CD4-positive, alpha-beta T cell (primary cell): ENCODE measurements at places on chromosomes 1 and 21.

GRCh38 chr1:74344387-74344786 lies 109.2 kb downstream of the TNNI3K start:
- H3K4me1 ChIP-seq, result no peaks in the 10 kb centered on the region
- no peak overlapping the region for H3K27ac ChIP-seq
- H3K4me3 ChIP-seq, result no peak overlapping the region
- no peaks in the 10 kb centered on the region for H3K27me3 ChIP-seq
- H3K36me3 ChIP-seq, result no peaks in the 10 kb centered on the region
- no peak for DNase-seq

- H3K4me3 ChIP-seq, result no peak overlapping the region
- no peaks in the 10 kb centered on the region for H3K4me1 ChIP-seq
- no peaks in the 10 kb centered on the region for H3K27me3 ChIP-seq
- DNase-seq, result no peak
- H3K27ac ChIP-seq, result no peak overlapping the region
Observed at GRCh38 chr1:119482517-119483425, 24.2 kb upstream of the HSD3B1 start.

GRCh38 chr1:184771190-184771691 lies 16.6 kb upstream of the EDEM3 start:
- H3K4me3 ChIP-seq, result no peak overlapping the region
- DNase-seq, result no peak
- H3K27ac ChIP-seq, result no peak overlapping the region

DNA sequence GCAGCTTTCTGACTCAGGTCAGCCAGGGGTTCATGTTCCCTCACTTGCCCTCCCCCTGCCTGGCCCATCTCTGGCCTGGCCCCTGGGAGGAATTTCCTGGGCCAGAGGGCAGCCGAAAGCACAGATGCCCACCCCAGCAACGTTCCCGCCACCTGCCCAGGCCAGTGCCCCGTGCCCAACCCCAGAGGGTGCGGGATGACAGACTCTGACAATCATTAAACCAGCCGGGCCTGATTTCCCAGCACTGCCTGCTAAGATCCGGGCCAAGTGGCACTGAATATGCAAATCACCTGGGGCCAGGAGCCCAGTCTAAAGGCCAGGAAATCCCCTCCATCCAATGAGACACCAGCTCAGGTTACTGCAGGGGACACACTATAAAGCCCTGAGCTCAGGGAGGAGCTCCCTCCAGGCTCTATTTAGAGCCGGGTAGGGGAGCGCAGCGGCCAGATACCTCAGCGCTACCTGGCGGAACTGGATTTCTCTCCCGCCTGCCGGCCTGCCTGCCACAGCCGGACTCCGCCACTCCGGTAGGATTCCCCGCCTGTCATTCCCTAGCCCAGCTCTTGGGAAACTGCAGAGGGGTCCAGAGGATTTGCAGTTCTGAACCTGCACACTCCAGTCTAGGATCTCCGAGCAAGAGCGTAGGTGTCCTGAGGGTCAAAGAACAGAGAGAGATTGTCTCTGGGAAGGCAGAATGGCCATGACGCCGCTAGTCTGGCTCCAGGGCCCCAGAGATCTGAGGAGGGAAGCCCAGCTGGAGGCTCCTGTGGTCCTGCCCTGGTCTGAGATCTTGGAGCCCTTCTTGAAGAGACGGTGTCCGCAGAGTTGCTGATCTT lies at the start of gene ELF3:
TSS of gene ELF3 (plus strand) at position 408 of the 836 bp plus-strand sequence. CDS start 550 bp downstream, outside the sequence.
- no peak within 1 kb of the TSS for H3K27ac ChIP-seq
- peaks cover 8% of the 10 kb centered on the region for H3K36me3 ChIP-seq
- peaks cover 3% of the 10 kb centered on the region for H3K4me1 ChIP-seq
- DNase-seq, result no peak

GRCh38 chr1:109391626-109392025 lies 6.1 kb downstream of the SORT1 start:
- no peaks in the 10 kb centered on the region for H3K36me3 ChIP-seq
- DNase-seq, result no peak
- peaks cover 51% of the 10 kb centered on the region for H3K27me3 ChIP-seq
- peaks cover 4% of the 10 kb centered on the region for H3K4me1 ChIP-seq
